ENCODE measurements at places on chromosomes 5 and 9.
A peak's percentile ranks its signal among the peaks of the same experiment; 100 is the strongest.

DNA sequence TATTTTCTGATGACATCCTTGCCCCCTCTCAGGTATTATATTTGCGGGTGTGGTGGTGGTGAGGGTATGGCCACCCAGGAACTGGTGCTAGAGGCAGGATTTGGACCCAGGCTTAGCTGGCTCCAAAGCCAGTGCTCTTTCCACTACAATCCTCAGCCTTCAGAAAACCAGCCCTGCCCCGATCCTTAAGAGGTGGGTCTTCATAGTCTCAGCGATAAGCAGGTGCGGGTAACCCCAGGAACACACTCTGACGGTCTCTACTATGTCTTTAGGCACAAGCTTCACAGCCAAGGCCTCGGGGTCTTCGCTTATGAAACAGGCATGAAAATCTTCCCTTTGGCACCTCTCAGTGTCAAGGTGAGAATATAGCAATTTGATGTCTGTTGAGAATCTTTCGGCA lies 169.3 kb downstream of the FGF18 start:
- DNase-seq = no peak

DNA sequence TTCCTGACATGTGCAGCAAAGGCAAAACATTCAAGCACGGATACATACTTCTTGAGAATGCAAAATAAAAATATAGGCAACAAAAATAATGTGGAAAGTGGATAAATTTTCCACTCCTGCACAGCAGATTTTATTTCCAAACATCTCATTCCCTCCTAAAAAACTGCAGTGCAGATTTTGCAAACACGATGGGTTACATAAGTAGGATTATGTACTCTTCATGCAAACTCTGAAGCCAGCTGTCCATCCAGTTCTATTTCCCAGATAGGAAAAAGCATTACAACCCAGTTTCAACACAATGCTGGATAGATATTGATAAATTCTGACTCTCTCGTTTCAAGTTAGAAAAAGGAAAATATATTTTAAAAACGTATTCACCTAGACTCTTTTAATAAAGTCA lies 52.7 kb upstream of the CCNG1 start:
- no peak for DNase-seq

GRCh38 chr5:150340614-150341255 lies 16.8 kb upstream of the TCOF1 start:
- DNase-seq = no peak

DNA sequence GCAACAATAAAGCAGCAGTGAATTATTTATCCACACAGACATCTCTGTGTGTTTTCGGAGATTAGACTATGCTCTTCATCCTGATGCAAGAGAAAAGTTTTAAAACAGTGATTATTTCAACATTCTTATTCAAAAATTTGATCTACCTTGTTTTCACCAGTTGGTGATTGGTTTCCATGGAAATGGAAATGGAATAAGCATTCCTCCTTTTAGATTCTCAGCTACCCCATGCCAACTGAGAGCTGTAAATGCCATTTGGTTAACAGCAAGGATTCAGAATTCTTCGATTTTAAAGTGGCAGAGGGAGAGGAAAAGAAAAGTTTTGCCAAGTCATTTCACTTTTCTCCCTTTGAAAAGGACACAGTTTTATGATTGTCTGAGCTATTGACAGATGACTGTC lies 154.7 kb downstream of the PCSK5 start:
- DNase-seq = no peak

- DNase-seq = no peak
Measured at GRCh38 chr5:133225671-133226152, 173.9 kb downstream of the HSPA4 start.

DNA sequence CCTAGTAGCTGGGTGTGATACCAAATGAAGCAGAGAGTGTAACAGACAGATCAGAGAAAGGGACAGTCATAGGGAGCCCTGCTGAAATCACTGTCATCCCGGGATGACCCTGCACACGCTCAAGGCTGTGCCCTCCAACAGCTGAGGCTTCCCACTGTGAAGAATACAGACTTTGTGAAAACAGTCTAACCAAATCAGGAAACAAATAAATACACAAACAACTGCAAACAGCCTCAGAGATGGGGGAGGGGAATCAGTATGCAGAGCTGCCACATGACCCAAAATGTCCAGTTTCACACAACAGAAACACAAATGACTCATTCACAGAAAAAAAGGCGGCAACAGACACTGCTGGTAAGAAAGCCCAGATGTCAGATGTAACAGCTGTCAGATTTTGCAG lies 101.9 kb downstream of the ADAMTS2 start:
- peak; percentile 63 for DNase-seq

DNA sequence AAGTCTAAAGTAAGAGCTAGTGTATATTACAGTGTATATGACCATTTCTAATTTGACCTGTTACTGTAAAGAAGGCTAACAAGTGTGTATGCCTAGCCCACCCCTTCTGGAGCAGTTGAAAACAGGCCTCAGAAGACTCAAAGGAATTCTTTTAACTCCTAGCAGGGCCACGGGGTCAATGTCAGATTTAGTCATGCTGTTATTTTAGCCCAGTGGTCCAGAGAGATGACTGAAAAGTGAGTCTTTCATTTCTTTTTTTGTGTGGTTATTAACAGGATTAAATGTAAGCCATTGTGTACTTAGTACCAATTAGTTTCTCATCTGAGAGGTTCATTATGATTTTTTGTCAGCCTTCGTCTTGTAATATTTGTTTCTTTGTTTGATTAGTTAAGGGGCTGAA lies 24.4 kb downstream of the ZCCHC7 start:
- DNase-seq = no peak

GRCh38 chr5:99369797-99370593 lies 441.2 kb upstream of the CHD1 start:
- DNase-seq = no peak

GRCh38 chr5:173594061-173594460 lies 22.4 kb downstream of the BOD1 start:
- no peak for DNase-seq

GRCh38 chr9:130468566-130468965 lies 23.8 kb downstream of the ASS1 start:
- no peak for DNase-seq

DNA sequence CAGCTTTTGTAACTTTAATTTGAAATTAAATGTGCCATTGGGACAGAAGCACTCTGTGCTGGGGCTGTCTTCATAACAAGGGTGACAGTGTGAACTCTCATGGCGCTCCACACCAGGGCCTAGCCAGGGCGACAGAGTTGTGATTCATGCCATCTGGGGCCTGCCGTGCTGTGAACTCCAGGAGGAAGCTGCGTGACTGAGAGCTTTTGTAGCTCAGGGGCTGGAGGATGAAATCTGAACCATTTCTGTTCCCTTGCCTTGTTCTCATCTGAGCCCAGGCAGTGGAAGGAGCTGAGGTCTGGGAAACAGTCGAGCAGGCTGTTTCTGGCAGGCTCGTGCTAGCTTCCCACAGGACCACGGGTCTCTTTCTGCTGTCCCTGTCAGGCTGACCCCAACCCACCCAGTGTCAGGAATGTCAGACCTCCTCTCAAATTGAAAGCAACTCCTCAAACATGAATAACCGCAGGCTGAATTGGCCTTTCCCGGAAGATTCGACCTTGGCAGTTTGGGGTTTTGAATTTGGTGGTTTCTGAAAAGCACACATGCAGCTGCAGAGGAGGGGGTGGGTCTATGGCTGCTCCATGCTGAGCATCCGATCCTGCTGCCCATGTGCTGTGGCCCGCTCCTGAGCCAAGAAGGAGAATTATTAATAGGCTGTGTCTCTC lies 69.2 kb upstream of the RPS23 start:
- peak; percentile 75 for DNase-seq

DNA sequence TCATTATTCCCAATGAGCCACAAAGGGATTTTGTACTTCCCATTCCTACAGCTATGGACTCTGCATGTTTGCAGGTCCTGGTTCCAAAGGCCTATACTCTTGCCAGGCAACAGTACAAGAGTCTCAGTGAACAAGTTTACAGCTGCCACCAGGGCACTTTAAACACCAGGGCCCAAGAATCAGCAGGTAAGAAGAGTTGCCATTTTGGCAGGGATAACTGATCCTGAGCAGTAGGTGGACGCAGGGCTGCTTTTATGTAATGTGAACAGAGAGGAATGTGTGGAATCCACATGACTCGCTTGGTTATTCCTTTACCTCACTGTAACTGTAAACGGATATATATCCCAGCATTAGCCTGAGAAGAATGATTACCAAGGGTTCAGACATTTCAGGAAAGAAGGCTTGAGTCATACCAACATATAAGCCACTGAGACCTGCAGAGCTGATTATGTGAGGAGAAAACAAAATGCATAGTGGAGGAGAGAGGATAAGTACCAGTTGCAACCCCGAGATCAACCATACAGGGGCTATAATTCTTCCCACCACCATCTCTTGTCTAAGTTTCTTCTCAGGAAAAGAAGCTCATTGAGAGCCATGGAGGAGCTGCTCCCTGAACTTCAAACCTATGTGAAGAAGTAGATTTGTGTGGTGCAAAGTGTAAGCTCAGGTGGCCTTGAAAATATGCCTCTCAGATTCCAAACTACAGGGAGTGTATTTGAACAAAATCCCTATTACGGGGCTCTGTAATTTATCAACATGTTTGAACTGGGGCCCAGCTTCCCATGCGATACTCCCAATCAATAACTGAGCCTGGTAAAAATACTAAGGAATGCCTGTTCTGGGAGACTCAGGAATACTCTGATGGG lies 24.6 kb downstream of the RAPGEF6 start:
- DNase-seq = peak; percentile 6

- no peak for DNase-seq
Measured at GRCh38 chr5:7759951-7760580, 90.9 kb downstream of the CFAP90 start.

DNA sequence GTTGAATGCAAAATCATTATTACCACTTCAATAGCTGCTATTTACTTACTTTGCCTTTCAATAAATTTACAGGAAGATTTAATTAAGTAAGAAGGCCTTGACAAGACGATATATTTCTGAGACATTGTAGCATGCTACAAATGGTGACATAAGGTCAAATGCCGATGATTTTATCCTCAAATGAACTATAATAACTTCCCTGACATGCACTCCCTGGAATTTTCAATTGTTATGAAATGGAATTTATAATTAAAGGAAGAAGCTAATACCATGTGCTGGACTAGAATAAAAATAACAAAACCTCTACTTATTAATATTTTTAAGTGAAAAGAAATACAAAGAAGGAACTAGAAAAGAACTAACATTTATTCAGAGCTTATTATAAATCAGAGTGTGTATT lies 30.2 kb upstream of the ITGA1 start:
- DNase-seq = peak; percentile 26

DNA sequence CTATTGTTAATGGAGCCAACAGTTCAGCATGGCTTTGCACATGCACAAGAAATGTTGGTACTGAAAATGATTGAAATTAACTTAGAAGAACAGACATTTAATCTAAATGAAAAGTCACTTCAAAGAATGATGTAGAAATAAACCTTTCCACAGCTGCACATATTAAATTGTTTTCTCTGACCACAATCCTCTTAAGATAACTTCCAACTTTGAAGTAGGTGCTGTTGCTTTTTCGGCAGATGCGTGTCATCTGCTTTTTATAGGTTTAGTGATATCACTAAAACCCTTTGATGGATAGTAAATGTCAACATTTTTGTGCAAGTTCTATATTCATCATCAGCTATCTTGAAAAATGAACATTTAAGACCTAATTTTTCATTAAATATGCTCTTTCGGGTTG lies 25.3 kb upstream of the SLC1A3 start:
- no peak for DNase-seq

DNA sequence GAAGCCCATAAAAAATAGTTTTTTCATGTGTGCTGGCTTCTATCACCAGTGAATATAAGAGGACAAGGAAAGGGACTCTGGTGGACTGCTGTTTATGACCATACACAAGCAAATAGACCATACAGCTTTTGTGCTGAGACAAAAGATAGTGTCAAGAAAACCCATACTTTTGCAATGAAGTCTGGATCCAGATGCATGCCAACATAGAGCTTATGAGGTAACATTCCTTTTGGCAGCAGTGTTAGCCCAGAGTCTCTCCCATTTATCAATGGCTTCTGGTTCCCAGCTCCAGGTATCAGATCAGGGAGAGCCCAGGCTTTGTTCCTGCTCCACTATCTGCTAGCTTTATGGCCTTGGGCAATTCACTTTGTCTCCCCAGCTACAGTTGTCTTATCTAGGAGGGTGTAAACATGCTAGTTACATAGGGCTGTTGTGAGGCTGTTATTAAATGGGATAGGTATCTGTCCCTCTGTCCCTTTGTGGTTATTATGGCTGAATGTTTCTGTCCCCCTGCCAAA lies 55.6 kb downstream of the CCDC192 start:
- DNase-seq = no peak

- no peak for DNase-seq
Measured at GRCh38 chr5:168327451-168327850, 36.0 kb downstream of the WWC1 start.

DNA sequence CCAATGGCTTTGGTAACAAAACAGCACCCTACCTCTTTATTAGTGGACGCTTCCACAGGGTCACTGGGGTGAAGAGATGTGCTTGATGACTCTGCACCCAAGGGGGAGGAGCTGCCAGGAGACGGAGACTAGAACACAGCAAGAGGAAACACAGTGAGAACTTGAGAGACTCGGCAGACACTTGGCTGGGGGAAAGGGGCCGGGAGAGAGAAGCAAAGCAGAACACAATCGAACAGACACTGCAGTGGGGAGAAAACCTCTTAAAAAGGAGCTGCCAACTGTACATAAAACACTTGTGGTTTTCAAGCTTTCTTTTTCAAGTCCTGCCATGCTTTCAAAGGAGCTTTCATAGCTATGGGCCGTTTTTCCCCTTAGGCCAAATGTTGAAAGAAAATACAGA lies 151.0 kb downstream of the ENTREP1 start:
- DNase-seq = no peak

GRCh38 chr9:136720251-136720897 lies 8.0 kb downstream of the DIPK1B start:
- DNase-seq = no peak

GRCh38 chr5:32777733-32778132 lies 66.6 kb downstream of the NPR3 start:
- DNase-seq = peak; percentile 84

GRCh38 chr5:33894566-33894965 lies 2.8 kb upstream of the ADAMTS12 start:
- DNase-seq = no peak
